ENCODE measurements at places on chromosomes 12 and 14.
A peak's percentile ranks its signal among the peaks of the same experiment; 100 is the strongest.

DNA sequence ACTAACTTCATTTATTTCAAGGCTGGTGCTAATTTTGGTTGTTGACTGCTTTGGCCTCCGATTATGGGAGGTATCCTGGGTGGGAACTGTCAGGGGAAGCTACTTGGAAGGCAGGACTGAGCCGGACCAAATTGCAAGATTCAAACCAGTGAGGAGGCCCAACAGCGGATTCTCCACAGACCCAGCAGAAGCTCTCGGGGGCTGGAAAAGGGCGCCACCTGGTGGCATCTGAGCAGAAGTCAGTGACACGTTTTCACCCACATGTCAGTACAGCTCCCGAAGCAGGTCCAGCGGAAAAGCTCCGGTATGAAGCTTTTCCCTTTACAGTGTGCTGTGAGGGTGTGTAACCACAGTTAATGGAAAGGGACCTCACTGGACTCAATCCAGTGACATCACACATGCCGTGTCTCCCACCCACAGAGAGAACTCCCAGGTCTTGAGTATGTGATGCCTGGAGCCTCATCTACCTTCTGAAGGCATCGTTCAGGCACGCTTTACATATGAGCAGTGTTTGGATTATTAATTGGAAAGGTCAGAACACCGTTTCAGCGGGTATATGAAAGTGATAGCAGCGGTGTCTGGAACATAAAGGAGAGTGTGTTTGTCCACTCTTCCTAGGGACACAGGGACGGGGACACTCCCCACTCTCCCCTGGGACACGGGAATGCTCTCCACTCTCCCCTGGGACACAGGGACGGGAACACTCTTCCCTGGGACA, 3.6 kb upstream of the P2RX2 start:
- DNase-seq = peak; percentile 76

DNA sequence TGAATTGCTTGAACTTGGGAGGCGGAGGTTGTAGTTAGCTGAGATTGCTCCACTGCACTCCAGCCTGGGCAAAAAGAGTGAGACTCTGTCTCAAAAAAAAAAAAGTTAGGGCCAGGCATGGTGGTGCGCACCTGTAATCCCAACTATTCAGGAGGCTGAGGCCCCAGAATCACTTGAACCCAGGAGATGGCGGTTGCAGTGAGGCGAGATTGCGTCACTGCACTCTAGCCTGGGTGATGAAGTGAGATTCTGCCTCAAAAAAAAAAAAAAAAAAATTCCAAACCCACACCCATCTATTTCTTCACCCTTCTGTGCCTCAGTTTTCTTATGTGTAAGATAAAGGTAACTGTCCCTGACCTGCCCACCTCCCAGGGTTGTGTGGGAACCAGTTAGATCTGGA, 11.0 kb upstream of the MLXIP start:
- no peak for DNase-seq

DNA sequence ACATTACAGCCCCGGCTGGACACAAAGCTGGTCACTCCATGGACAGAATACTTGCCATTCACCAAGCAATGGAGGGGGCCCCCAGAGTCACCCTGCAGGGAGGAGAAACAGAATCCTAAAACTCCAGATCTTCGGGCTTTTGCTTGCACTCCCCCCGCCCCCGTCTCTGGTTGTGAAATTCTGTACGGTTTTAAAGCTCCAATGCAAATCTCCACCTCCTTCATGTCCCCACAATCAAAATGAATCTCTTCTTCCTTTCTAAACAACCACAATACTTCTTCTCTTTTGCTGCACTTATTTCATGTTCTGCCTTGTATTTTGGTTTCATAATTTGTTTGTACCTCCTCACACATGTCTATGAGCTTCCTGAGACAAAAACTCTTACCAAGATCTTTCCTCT, 5.8 kb upstream of the BIN2 start:
- DNase-seq = no peak

GRCh38 chr12:92619730-92620684, 82.8 kb upstream of the PLEKHG7 start:
- no peak for DNase-seq

DNA sequence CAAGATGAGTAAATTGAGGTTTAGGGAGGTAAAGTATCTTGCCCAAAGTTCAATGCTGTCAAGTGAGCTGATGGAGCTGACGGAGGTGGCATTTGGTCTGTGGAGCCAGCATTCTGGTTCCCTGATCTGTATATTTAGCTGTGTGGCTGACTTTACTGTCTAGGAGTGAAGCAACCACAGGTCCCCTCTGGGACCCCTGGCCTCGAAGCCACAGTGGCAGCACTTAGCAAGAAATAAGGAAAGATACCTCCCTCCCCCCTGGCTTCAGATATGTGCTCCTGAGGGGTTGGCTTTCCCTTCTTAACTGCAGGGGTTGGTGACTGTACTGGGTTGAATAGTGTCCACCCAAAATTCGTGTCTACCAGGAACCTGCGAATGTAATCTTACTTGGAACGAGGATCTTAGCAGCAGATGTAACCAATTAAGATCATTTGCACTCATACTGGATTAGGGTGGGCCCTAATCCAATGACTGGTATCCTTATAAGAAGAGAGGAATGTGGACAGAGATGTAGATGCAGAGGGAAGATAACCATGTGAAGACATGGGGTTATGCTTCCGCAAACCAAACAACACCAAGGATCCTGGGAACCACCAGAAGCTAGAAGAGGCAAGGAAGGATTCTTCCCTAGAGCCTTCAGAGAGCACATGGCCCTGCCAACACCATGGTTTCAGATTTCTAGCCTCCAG, 2.0 kb upstream of the ACVR1B start:
- DNase-seq = no peak

DNA sequence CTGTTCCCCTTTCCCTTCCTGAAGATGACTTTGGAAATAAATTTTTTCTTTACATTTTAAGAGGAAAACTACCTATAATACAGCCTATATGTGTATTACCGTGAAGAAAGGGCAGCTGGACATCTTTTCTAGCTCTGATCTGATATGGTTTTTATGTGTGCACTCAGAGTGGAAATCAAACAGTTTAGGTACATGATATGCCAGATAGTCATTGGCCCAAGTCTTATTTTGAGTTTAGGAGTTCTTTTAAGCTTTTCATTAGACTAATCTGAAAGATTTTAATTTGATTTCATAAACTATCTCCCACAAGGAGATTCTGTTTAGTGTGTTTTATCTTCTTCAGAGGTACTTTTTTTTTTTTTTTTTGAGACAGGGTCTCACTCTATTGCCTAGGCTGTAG, 48.8 kb downstream of the KIAA0586 start:
- DNase-seq = no peak

- DNase-seq = peak; percentile 22
Observed at GRCh38 chr14:104939666-104940410, 15.2 kb downstream of the PLD4 start.

DNA sequence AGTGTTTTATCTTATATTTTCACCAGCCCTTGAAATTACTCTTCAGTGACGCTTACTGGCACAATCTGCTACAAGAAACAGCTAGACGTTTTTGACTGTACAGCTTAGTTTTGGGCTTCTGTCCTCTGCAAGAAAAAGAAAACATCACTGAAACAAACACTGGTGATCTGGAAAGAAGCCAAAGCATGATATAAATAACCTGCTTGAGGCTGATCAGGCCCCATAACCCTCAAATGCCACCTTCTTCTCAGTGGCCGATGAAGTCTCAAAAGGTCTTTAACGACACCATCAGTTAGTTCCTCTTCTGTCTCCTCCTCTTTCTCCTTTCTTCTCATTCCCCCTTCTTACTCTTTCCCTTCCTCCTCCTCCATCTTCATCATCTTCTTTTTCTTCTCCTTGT, 942.3 kb upstream of the TMEM132C start:
- no peak for DNase-seq

- DNase-seq = no peak
Observed at GRCh38 chr14:81261176-81261575, 40.4 kb upstream of the GTF2A1 start.

- peak; percentile 75 for DNase-seq
Observed at GRCh38 chr12:65602610-65603295, 221.5 kb upstream of the HMGA2 start.

DNA sequence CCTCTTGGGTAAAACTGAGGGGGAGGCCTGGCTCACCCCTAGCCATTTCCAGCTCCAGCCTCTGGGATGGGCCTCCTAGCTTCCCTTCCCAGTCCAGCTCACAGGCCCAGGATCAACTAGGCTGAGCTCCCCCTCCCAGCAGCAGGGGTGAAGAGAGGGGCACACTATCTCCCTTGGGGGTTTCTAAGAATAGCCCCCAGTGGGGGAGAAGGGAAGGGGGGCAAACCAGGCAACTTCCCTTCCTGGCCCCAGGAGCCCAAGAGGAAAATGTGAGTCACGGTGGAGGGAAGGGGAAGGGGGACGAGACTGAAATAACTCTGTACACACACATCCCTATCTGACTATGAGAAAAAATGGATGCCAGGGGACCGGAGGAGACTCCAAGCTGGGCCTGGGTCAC, 9.0 kb downstream of the ADCY6 start:
- peak; percentile 24 for DNase-seq

DNA sequence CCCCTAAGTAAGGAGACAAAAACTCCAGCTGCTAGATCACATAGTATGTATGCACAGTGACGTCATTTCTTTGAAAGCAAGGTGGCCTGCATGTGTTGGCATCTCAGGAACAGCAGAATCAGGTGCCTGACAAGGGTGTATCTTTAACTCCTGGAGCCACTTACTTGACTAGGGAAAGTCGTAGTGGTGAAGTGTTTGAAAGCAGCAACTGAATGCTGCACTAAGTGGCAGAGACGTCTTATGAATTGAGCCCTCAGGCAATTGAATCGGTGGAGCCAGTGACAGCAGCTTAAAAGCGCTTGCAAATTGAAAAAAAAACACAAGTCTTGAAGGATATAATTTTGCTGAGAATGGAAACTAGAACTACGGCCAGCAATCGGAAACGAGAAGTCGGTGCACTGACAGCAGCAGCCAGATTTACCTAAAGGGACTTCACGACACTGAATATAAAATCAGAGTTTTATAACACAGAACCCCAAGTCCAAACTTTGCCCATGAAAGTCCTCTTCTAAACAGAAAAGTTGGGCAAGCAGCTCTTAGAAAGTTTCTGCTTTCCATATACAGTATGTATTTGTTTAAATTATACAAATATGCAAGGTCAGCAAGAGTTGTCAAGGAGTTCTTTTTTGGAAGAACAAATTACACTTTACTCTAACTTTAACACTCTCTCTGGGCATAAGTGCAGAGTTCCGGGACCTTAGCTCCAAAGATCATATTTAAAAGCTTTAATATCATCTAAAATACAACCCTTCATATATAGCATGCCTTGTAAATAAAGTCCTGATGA, 1.1 kb downstream of the IGF1 start:
- DNase-seq = peak; percentile 24

DNA sequence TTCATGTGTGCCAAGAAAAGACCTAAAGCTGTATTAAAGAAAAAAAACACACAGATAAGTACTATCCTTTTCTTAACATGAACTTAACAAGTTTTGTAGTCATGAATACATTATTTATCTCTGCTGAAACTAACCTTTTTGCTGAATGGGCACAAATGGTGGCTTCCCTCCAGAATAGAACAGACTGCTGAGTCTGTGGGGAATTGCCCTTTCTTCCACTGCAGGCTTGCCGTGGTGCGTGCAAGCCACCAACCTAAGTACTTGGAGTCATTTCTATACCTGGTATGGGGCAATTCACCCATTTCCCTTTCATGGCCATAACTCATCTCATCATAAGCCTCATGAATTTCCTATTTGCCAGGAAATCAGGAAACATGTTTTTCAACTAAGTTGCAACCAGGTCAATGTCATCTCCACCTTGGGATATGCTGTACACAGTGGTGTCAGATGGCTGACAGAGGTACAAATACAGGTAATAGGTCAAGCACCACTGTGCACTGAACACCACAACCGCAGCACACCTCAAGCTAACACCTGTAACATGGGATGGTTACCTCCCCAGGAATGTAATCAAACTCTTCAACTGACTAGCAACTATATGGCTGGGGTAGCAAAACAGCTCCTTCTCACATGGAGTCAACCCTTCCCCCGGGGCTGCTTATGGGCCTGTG, 49.9 kb downstream of the CATSPERB start:
- no peak for DNase-seq

DNA sequence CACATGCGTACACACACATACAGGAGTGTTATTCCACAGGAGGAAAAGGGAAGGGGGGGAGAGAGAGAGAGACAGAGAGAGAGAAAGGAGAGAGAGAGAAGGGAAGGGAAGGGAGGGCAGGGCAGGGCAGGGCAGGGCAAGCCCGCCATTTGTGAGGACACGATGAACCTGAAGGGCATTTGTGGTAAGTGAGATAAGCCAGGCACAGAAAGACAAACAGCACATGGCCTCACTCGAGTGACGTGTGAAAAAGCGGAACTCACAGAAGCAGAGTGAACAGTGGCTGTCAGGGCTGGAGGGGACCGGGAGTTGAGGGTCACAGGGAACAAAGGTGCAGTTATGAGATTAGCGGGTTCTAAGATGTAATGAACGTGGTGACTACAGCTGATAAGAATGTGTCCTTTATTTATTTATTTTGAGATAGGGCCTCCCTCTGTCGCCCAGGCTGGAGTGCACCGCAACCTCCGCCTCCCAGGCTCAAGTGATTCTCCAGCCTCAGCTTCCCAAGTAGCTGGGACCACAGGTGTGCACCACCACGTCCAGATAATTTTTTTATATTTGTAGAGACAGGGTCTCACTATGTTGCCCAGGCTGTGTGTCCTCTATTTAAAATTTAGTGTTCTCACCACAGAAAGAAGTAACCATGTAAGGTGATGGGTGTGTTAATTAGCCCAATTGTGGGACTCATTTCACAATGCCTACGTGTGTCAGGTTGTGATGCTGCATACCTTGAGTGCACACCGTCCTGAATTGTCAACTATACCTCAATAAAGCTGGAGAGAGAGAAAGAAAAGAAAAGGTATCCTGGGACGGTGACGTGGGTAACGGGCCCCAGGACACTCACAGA, 18.7 kb upstream of the FBRSL1 start:
- DNase-seq = no peak

DNA sequence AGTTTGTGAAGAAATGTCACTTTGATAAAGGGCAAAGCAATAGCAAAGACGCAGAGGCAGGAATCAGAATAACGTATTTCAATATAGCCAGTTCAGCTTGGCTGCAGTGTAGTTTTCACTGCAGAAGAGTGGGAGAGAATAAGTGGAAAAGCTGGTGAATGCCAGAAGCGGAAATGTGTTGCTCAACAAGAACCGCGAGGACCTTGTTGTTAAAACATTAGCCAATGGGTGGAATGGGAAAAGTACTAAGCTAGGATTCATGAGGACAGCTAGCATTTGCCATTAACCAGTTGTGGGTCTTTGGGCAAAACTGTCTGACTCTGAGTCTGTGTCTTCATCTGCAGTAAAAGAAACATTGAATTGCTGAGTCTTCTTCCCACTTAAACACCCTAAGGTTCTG, 292.9 kb upstream of the GRIP1 start:
- no peak for DNase-seq

GRCh38 chr12:40168001-40168400, 56.8 kb upstream of the LRRK2 start:
- no peak for DNase-seq

GRCh38 chr14:32426586-32427388, 97.7 kb downstream of the AKAP6 start:
- DNase-seq = no peak

DNA sequence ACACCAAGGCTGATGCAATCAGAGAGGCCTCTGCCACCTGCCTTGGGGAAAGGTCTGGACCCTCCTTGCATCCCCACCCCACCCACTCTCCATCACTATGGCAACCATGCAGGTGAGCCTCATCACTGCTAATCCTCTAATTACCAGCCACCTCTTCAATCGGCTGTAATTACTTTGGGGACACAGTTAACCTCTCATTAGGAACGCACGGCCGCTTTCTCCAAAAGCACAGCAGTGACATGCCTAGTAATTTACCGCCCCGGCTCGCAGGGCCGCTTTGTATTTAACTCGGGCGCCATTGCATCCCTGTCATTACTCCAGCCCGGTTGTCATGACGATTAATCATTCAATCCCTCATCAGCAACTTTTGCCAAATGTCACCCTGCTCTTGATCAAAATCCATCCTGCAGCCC, 36.3 kb upstream of the FAM222A start:
- DNase-seq = no peak

Data from pons (tissue), 1 donor.